ENCODE measurements at places on chromosomes 2 and 18. TPM values are rescaled to one million over a fixed set of nuclear protein-coding genes. Genes with fewer than 3 reads are reported as not detected.

Gene UGT1A4
- not detected for total RNA-seq

Gene HADHA
- total RNA-seq = 102 TPM

Gene ZC3H6
- 9.1 TPM for total RNA-seq

GRCh38 chr2:112151701-112152440 lies 13.7 kb downstream of the FBLN7 start:
- DNase-seq = no peak

GRCh38 chr18:78981989-78982620 lies 2.5 kb downstream of the SALL3 start:
- DNase-seq = no peak

Measured in umbilical cord (tissue), 2 donors.